T-helper 9 cell (primary cell): ENCODE measurements at places on chromosomes 11 and 22.

DNA sequence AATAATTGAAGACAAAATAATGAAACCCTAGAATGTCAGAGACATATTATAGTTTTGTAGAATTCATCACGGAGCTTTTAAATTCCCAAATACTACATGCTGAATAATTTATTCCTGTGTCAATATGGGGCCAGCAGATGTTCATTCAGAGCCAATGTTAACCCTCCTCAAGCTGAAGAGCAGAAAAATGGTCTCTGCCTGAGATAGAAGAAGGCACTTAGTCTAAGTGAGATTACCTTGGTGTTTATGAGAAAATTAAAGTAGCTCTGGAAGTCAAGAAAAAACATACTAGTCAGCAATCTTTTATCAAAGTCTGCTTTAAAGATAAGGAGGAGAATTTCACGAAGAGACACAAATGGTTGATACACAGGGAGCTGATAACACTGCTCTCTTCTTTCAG lies 328.2 kb downstream of the TTC28 start:
- no peak for DNase-seq

DNA sequence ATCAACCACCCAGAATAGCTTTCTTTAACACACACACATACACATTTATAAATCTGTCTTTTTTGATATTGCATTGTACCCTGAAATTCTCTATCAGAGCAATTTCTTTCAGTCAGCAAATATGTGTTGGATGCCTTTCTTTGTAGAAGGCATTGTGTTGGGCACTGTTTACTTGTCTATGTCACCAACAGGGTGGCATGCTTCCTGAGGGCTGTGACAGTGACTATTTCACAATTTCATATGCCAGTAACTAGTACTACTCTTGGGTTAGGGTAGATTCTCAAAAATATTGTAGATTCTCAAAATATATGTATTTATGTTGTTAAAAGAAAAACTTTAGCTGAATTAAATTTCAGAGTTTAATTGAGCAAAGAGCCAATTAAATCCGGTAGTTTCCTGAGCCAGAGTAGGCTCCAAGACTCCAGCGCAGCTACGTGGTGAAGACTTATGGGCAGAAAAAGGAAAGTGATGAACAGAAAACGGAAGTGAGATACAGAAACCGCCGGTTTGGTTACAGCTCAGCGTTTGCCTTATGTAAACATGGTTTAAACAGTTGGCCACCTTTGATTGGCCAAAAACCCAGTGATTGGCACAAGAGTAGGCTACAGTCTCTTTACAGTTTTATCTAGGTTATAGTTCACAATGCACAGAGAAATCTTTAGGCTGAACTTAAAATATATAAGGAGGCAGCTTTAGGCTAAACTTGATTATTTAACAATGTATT lies 723.3 kb downstream of the NTM start:
- no peak for DNase-seq

DNA sequence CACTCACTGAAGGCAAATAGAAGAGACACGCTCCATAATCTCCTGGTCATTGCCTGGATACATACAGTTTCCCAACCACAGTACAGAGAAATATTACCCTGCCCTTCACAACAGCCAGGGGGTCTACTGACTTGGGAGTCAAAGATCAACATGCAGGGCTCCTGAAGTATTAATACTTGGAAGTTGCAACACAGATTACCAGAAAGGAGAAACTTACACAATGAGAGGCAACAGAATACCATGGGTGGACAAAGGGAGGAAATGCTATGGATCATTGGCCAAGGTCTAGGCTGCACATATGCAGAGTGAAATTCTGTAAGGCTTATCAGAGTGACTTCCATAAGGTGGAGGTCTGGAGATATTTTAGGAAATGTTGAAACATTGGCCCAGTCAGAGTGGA lies 267.9 kb upstream of the FAT3 start:
- DNase-seq = no peak

- no peak for DNase-seq
These were observed 5.5 kb upstream of the SLCO2B1 start for GRCh38 chr11:75145196-75145971.

- DNase-seq = no peak
These were observed 2.0 kb downstream of the NHERF4 start for GRCh38 chr11:119187123-119187892.

DNA sequence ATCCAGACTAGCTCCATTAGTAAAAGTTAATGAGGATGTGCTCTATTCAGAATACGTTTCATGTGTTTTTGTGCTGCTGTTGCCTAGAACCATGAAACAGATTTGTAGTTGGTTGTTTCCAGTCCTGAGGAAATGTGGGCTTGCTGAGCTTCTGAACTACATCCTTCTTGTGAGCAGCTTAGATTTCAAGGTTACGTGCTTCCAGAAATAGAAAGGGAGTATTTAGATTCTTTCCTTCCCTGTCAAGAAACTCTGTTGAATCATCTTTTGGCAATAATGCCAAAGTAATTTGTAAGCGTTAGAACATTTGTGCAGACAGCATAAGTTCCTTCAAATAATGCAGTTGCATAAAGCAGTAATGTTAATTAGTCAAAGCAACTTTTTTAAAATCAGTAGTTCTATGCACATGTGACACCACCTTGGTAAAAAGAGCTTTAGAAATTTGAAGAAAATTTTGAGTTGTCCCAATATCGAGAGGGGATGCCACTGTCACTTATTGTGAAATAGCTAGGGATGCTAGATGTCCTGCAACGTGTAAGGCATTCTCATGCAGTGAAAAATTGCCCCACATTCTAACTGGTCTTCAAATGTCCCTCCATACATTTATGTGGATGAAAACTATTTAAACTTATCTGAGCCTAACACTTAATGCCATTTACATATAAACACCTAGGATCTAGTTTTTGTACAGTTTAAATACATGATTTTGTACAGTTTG lies 169.6 kb downstream of the ETS1 start:
- no peak for DNase-seq

DNA sequence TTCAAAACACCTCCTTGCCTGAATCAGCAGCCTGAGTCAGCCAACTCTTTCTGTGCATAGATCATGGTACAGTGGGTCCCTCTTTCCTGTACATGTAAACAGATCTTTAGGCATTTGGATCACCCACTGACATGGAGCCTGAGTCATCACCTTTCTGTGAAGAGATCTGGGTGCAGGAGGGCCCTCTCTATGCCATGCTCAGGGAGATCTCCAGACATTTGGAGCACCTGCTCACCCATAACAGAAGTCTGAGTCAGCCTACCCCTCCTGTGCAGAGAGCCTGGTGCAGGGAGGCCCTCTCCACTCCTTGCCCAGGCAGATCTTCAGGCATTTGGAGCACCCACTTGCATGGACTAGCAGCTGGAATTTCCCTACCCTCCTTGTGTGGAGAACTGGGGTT lies 56.2 kb upstream of the GLYAT start:
- DNase-seq = no peak

DNA sequence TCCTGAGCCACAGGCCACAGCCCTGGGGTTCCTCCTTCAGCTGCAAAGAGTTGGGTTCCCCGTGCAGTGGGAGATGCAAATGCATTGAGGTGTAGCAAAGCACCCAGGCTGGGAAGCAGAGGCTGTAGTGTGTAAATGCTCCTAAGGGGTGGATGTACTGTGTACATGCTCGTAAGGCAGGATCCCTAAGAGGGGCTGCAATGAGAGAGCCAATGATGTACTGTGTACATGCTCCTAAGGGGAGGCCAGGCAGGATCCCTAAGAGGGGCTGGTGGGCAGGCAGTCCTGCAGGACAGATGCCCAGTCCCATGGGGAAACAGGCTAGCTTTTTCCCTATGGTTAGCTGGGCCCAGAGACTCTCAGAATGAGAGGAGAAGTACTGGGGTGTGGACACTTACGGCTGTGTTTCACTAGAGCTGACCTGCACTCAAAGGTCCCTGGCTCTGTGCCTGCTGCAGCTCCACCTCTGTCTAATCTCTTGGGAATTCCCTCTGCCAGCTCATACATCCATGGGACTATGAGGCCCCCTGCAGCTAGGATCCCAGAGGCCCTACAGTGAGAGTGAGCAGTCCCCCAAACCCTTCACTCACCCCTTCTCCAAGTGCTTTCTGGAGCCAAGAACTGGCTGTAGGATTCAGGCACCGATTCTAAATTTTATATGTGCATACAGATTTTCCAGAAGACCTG lies 261.9 kb upstream of the LUZP2 start:
- DNase-seq = no peak

- no peak for DNase-seq
These were observed 124.9 kb downstream of the RBFOX2 start for GRCh38 chr22:35903571-35904335.

- DNase-seq = no peak
These were observed 98.2 kb downstream of the NTM start for GRCh38 chr11:131468565-131468964.

GRCh38 chr11:77029829-77030228 lies 4.4 kb upstream of the B3GNT6 start:
- no peak for DNase-seq

DNA sequence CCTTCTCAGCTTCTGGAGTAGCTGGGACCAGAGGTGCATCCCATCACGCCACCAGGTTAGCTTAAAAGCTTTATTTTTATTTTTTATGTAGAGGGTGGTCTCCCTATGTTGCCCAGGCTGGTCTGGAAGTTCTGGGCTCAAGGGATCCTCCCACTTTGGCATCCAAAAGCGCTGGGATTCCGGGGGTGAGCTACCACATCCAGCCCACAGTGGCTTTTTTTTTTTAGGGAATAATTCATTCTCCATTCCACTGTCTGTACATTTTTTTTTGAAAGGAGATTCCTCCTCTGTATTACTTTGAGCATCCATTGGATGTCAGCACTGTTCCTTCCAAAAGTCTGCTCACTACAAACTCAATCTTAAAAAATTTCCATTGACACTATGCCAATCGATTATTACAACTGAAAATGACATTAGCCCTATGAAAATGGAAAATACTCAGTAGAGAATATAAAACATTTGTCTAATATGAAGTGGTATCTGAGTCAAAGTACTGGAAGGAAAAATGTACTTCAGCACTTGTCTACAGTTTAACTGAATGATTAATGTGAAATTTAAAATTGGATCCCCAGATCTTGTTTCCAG lies 1.3 kb upstream of the LPXN start:
- no peak for DNase-seq

DNA sequence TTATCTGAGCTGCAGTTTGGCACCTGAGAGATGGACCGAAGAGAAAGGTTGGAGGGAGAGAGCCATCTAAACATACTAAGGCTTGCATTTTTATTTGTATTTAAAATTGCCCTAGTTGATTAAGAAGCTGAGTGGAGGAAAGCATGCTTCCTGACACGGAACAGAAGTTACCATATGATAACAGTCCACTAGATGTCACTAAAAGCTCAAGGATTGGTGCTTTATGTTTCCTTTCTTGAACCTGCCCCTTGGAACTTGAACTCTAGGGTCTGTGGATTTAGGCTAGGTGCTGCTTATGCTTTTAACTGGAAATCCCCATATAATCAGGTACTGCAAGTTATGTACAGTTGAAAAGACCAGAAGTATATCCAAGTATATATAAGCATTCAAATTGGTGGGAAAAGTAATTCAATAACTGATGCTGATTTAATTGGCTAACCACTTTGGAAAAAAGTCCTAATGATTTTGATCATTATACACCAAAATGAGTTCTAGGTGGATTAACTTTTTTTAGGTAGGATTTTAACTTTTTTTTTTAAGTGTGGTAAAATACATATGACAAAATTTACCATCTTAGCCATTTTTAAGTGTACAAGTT lies 9.5 kb downstream of the RBMXL2 start:
- DNase-seq = no peak

GRCh38 chr11:15602785-15603567 lies 488.3 kb downstream of the INSC start:
- DNase-seq = no peak

DNA sequence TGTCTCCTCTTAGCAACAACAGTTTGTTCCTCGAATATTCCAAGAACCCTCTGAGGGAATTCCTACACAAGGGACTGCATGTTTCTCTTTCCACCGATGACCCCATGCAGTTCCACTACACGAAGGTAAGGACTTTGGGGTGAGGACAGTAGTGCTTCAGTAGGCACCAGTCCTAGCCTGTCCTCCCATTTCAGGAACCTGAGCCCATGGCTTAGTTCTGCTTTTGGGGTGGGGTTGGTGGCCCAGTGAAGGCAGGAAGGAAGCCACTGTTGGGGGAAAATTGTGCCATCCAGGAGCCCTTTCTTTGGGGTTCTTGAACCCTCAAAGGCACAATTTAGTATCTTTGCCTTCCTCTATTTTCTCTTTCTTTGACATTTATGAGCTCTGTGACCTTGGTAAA lies 38.2 kb downstream of the RNF141 start:
- no peak for DNase-seq

- DNase-seq = no peak
These were observed 48.7 kb downstream of the OTOG start for GRCh38 chr11:17595526-17596309.

DNA sequence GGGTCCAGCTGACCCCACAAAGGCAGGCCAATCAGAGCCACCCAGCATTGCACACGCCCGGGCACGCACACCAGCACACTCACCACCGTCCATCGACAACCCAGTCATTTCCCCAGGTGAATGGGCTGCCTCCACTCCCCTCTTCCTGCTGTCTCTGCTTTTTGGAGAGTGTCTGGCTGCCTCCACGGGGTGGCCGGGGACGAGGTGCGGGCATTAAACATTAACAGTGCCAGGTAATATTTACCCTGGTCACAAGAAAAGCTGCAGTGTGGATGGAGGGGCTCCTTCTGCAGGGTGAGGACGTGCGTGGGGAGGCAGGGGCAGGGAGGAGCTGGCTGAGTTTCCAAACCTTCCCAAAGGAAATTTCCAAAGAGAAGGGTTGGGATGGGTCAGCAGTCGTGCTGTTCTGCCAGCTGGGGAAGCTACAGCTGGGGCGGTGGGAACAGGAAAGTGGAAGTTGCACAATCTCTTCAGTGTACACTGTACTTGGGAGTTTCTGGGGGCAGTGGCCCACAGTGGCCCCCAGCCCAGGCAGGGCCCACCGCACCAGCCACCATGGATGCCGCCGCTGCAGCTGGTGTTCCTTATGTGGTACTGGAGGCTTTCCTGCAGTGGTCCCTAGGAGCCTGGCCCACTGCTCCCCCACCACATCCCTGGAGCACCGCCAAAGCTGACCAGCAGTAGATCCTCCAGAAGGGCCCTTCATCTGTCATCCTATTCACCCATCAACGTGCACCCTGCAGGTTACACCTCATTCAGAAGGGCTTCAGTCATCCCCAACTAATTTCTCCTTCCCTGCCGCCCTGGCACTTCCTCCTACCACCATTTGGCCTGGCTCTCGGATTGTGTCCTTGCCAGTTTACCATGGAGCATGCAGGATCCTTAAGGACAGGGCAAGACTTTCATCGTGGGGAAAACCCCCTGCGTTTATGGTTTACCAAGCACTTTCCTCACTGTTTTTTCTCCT lies at the start of gene FXYD2:
Gene FXYD2, minus strand, starts transcription at position 174 of the 967 bp plus-strand sequence. Its CDS starts 66 bp downstream, at position 108.
- DNase-seq = no peak
